ENCODE measurements at places on chromosomes 1 and 21. TPM values are rescaled to one million over a fixed set of nuclear protein-coding genes. Genes with fewer than 3 reads are reported as not detected.

The LHX8 gene
- not detected for total RNA-seq

The ADCY10 gene
- total RNA-seq = 0.20 TPM

The TNFSF18 gene
- total RNA-seq = not detected

The ERG gene
- 2.5 TPM for total RNA-seq

The ATP6V1G3 gene
- total RNA-seq = not detected

The PTPRF gene
- total RNA-seq = 132 TPM

The SFT2D2 gene
- 15.5 TPM for total RNA-seq

The WNT2B gene
- 2.0 TPM for total RNA-seq

The INSRR gene
- 0.24 TPM for total RNA-seq

The SAMD13 gene
- total RNA-seq = 0.57 TPM

The OPRD1 gene
- total RNA-seq = 0.43 TPM

The SCAF4 gene
- total RNA-seq = 15.1 TPM

The MAP1LC3C gene
- total RNA-seq = not detected

The FAM177B gene
- 0.44 TPM for total RNA-seq

The MEGF6 gene
- total RNA-seq = 5.3 TPM

The TIE1 gene
- total RNA-seq = 5.0 TPM

The ARHGAP30 gene
- total RNA-seq = 5.2 TPM

The KCNT2 gene
- 0.19 TPM for total RNA-seq

The TMEM269 gene
- not detected for total RNA-seq

The DMBX1 gene
- total RNA-seq = not detected

The RNU1-3 gene
- 2,332 TPM for total RNA-seq

The CFHR1 gene
- total RNA-seq = 0.44 TPM

The RAB13 gene
- total RNA-seq = 68.8 TPM
